ENCODE measurements at places on chromosomes 4 and X.

DNA sequence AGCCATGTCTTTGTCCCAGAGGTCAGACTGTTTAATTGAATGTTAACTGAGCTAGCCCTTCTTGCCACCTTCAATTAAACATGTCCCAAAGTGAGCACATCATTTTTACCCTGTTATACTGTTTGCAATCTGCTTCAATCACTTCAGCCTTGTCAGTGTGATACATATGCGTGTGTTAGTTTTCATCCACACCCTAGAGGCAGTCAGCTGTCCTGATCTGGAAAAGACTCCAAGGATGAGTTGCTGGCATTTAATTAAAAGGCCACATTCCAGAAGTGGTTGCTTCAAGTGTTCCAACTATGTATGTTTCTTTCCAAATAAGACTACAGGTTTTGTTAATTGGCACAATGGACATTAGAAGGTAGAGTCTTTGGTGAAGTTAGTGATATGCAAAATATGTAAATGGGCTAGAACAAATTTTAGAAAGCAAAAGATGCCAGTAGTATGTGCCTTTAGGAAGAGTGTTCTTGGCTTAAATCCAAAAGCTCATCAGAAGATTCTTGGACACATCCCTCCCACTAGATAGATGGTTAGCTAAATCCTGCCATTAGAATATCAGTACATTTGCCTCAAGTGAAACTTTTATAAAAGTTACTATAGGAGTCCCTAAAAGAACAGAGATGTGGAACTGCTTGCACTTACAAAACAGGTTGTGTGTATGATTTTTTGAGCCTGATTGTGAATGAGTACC is 79.5 kb upstream of the SLIT2 start:
- DNase-seq, result peak; percentile 40

DNA sequence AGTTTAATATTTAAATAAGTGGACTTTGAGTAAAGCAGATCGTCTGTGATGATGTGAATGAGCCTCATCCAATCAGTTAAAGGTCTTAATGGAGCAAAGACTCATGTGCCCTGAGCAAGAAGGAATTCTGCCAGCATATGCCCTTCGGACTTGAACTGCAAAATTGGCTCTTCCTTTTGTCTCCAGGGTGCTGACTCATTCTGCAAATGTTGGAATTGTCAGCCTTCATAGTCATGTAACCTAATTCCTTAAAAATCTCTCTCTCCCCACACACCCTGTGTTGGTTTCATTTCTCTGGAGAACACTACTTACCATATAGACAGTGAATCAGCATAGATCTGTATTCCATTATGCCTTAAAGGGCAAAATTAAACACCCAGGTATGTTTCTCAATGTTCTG is 609.8 kb upstream of the GALNTL6 start:
- DNase-seq, result no peak

GRCh38 chrX:27583976-27584375 is 6.2 kb upstream of the DCAF8L2 start:
- DNase-seq, result no peak

DNA sequence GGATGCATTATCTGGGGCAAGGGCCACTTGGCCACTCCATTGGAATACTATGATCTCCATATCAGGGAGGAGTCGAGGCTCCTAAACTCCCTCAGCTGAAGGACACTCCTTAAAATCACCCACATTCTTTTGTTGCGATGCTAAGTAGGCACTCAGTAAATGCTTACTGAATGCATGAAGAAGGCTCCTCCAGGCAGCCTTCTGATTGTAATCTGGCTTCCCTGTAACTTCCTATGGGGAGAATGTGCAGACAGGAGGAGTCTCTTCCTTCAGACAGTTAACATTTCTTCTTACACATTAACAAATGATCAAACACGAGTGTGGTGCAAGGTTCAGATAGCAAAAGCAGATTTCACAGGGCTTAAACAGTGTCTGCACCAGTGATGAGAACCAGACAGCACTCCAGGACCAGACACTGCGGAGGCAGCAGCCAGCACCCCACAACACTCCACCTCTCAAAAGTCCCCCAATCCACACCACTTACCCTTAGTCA is 21.4 kb upstream of the USO1 start:
- DNase-seq, result no peak

DNA sequence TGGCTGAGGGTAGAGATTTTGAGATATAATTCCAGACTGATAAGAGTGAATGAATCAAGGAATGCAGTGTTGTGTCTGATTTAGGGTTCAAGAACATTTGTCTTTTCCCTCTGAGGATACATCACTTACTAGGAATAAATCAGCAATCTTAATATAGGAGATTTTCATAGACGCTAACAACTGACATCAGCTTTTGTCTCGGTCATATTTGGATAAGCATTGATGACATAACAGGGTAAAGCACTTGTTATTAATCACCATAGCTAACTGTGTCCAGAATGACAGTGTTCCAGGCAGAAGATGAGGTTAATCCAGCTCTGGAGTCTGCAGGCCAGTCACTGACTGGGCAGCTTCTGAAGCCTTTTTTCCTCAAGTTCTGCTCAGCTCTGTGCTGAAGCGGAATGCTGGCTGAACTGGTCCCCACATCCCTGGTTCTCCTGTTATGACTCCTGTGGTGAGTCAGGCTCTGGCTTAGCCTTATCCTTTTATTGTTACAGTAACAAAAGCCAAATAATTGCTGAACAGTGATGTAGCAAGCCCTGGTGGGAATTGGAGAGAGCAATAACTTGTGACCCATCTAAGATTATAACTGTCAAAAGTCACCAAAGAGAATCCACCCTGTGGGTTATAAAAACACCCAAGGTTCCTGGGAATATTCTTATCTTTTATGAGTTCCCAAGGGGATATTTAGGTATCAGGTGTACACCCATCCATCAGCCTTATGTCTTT is 41.8 kb downstream of the FNIP2 start:
- DNase-seq, result peak; percentile 99

DNA sequence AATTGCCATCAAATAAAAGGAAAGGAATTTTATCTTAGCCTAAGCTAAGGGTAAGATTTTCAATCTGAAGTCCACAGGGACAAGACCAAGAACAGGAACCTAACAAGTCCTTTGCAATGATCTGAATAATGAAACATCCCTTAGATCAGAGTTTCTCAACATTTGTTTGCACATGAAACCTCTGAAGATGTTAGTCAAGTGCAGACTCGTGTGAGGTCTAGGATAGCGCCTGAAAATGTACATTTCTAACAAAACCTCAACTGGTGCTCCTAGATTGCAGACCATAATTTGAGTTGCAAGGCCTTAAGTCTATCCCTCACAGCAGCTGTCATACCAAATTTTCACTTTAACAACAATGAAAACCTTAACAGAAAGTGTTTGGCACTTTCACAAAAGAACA is 337.6 kb downstream of the DMD start:
- no peak for DNase-seq

DNA sequence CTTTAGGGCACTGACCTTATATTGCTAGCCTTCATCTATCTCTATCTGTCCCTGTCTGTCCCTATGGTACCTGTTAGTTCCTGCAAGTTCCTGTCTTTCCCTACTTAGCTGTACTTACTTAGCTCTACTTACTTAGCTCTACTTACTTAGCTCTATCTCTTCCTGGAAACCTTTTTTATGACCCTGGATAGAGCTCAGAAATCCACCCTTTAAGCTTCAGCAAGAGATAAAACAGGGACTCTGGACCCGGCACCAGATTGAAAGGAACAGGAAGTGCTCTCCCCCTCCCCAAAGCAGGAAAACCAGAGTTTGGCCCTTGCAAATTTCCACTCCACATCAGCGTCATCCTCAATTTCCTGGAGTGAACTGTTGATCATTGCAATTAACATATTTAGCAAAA is 12.3 kb upstream of the IL9R start:
- DNase-seq, result no peak

DNA sequence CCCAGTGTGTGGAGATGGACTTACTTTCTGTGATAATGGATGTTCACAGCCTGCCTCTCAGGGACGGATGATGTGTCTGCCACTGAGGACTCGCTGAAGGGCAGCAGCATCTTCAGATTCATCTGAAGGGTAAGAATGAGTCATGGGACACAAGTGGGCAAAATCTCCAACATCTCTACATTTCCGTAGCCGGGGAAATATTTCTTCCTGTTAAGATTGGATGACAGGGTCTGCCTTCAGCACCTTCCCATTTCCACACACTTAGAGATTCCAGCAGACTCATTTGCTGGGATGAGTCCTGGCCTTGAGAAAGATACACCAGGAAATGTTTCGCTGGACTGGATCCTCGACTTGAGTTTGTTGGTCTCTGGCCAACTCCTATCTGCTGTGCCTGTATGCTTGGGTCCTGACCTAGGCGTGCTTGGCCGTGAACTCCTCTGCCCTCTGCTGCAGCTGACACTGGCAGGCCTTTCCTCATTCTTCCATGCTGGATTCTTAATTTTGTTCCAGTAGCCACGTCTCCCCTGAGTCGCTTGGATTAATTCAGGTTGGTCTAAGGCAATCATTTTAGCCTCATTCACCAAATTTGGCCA is 46.5 kb upstream of the SOD3 start:
- DNase-seq, result no peak

DNA sequence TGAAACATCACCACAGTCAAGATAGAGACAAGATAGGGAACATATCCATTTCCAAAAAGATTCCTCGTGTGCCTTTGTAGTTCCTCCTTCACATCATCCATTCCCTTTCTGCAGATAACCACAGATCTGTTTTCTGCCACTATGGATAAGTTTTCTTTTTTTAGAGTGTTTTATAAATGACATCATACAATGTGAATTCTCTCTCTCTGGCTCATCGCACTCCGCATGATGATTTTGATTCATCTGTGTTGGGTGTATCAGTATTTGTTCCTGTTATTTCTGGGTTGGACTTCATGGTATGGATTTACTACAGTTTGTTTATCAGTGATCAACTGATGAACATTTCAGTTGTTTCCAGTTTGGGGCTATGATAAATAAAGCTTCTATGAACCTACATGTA is 23.2 kb upstream of the ANXA3 start:
- peak; percentile 35 for DNase-seq

DNA sequence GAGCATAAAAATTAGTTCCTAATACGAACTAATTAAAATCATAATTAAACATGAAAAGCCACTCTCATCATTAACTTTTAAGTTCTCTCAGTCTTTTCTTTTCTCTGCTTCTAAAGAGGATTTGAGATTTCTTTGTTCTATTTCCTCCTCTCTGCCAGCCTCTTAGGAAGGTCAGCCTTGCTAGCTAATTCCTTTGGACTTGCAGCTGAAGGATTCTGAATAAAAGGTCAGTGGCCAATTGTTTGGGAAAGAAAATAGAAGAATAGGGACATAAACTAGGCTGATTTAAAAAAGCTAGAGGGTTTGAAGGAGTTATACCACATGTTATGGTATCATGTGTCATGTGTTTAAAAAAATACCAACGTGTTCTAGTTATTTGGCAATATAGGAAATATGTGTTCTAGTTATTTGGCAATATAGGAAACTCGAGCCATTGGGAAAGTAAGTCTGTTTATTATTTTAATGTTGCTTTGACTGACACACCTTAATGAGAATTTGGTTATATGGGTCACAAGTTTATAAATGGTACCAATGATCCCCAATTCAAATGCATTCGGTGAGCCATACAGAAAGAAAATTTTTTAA is 1668.7 kb upstream of the PCDH7 start:
- DNase-seq, result no peak

- DNase-seq, result no peak
Observed at GRCh38 chrX:25003066-25003849, 12.5 kb downstream of the ARX start.

- DNase-seq, result no peak
Observed at GRCh38 chr4:152663203-152664066, 16.4 kb downstream of the TMEM154 start.

GRCh38 chrX:41971346-41971745 is 48.0 kb upstream of the CASK start:
- DNase-seq, result no peak

GRCh38 chrX:54641530-54641929 is 111.5 kb downstream of the GNL3L start:
- no peak for DNase-seq

- DNase-seq, result no peak
Observed at GRCh38 chr4:83197555-83198235, 83.2 kb upstream of the PLAC8 start.

DNA sequence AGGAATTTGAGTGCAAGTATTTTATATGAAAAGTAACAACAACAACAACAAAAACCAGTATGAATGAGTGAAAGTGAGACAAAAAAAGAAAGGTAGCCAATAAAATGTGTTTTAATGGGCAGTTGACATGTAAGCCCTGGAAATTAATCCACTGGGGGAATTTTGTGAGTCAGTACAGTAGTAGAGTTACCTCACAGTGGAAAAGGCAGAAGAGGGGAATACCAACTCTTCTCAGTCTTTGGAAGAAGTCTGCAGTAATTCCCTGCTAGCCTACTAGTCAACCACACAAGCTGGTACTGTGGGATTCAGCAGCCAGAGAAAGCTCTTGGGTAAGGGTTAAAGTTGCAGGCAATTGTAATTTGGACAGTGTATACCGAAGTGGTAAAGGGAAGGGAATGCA is 76.3 kb upstream of the IL15 start:
- no peak for DNase-seq

DNA sequence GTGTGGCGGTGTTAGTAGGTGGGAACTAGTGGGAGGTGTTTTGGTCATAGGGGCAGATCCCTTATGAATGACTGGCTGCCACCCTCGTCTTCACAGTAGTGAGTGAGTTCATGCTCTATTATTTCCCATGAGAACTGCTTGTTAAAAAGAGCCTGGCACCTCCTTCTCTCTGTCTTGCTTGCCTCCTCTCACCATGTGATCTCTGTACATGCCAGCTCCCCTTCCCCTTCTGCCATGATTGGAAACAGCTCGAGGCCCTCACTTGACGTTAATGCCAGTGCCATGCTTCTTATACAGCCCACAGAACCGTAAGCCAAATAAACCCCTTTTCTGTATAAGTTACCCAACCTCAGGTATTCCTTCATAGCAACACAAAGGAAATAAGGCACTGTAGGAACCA is 21.7 kb downstream of the PNMA6F start:
- DNase-seq, result no peak

GRCh38 chr4:1945124-1945895 is 63.5 kb downstream of the NELFA start:
- DNase-seq, result no peak

GRCh38 chr4:175377203-175377602 is 434.9 kb downstream of the GPM6A start:
- DNase-seq, result no peak

- no peak for DNase-seq
Observed at GRCh38 chr4:78610546-78611214, 59.1 kb downstream of the ANXA3 start.

DNA sequence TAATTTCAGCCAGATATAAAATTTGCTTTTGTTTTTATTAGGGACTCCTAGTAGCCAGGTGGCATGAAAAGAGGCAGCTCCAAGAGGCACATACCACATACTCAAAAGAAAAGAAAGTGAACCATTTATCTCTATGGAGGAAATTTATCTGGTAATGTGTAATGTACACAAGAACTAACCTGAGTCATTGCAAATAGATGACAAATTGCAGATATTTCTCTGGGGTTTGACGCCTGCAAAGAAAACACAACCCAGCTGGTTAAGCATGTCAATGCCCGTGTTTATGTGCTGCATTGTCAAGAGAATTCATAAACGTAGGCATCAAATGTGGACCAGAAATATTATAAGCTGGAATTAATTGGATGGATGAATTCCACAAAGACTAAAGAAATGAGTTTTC is 46.9 kb upstream of the PHKA2 start:
- DNase-seq, result no peak

Measured in HFFc6 (cell line).